ENCODE measurements at places on chromosomes 7 and 10.
A peak's percentile ranks its signal among the peaks of the same experiment; 100 is the strongest.

DNA sequence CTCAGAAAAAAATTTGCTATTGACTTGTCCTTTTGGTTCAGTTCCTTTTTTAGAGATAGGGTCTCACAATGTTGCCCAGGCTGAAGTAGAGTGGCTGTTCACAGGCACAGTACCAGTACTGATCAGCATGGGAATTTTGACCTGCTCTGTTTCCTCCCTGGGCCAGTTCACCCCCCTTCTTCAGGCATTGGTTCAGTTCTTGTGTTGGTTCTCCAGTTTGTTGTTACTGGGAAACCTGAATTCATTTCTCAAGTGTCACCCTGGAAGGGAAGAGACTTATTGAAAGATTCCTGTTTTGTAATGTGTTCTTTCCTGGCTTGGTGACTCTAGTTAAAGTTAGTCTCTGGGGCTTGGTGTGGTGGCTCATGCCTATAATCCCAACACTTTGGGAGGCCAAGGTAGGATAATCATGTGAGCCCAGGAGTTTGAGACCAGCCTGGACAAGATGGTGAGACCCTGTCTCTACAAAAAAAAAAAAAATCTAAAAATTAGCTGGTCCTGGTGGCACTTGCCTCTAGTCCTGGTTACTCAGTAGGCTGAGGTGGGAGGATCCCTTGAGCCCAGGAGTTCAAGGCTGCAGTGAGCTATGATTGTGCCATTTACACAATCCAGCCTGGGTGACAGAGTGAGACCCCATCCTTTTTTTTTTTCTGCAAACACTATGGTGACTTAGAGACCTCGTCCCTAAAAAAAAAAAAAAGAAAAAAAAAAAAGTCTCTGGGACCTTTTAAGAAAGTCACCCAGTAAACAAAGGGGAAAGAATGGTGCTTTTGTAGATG is 52.7 kb downstream of the CNNM2 start:
- DNase-seq = no peak

DNA sequence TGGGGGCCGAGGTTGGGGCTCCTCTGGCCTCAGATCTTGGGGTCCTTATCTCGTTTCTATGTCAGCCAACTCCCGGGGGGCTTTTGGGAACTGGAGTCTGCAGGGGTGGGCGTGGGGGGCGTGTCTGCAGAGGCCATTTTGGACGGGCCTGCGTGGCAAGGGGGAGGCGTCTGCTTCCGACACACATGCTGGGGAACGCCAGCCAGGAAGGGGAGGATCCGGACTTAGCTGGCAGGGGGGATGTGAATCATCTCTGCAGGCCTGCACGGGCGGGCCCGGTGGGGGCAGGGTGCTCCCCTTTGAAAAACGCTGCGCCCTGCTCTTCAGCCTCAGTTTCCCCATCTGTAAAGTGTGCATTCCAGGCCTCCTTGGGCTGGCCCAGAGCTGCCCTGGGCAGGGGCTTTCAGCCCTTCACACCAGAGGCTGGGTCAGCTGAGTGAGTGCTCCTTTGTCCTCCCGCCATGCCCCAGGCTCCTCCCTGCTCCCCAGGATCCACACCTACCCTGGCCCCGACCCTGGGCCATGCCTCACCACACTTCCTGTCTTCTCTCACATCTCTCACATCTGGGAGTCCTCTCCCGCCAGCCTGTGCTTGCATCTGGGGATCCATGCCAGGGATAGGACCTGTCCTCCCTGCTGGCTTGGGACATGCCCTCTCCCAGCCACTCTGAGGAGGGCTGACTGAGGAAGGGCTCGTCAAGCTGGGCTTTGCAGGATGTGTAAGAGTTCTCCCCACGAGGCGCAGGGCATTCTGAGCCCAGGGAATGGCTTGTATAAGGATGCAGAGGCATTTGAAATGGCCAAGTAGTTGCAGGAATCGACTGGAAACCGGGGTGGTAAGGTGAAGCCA is 172.6 kb upstream of the TNRC18 start:
- DNase-seq = peak; percentile 96

- DNase-seq = no peak
These were observed 53.2 kb downstream of the GCC1 start for GRCh38 chr7:127532151-127532550.

DNA sequence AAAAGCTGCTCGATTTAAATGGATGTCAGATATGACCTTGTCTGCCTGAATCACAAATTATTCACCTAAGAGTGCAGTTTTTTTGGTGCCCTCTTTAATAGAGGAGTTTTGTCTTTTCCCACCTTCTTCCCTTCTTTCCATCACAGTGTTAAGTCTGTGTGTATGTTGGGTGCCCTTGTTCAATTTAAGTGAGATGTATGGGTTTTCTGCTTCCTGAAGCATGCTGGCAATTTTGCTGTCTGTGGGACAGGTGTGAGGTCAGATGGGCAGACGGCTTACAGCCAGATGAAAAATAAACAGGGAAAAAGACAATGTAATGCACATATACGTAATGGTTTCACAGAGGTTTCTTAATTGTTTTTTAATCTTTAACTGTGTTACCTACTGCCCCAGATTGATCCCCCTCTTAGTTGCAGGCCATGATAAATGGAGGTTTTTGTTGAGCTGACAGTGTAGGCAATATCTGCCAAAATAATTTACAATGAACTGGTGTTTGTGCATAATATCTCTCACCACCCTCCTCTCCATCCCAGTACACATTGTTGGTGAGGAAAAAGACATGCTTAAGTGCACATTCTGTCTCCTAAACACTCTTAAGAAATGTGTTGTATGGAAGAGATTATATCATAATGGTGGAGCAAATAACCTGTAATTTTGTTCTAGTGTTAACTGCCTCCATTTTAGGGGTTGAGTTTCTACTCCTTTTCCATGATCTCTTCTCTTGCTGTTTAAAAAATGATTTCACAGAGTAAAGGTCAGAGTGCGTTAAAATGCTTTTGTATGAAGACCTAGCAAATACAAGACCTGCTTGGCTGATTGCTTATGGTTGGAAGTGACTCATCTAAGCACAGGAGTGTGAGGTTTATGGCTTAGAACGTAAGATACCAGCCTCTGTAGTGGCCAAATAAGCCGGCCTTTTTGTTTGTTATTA is 123.9 kb downstream of the LRRC4 start:
- no peak for DNase-seq

DNA sequence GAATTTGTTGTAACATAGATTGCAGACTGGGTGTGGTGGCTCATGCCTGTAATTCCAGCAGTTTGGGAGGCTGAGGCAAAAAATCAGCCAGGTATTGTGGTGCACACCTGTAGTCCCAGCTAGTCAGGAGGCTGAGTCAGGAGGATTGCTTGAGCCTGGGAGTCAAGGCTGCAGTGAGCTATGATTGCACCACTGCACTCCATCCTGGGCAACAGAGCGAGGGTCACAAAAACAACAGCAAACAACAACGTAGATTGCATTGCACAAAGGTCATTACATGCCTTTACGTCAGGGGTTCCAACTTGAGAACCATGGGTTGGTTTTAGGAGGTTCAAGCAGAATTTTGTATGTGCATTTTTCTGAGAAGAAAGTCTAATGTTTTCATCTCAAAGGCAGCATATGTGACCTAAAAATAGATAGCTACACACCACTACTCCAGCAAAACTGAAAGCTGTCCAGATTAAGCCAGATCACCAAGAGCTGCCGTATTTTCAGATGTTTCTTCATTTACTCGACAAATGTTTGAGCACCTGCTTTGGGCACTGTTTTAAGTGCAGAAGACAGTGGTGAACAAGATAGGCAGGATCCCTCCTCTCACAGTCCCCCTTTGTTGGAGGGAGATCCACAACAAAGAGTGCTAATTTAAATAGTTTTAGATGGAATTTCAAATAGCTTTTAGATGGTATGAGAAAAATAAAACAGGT is 28.3 kb upstream of the CYP26C1 start:
- DNase-seq = no peak

DNA sequence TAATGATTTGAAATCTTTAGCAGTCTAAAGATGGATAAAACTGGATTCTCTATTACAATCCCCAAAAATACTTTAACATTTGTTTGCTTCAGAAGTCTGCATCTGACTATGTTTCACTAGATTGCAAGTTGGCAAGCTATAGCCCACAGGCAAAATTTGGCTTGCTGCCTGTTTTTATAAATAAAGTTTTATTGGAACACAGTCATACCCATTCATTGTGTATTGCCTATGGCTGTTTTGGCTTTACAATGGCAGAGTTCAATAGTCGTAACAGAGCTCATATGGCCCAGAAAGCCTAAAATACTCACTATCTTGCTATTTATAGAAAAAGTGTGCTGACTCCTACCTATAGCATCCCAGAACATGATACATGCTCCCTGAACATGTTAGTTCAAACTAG is 89.0 kb upstream of the GPR141 start:
- no peak for DNase-seq

GRCh38 chr10:71244431-71245419 is 32.4 kb downstream of the UNC5B start:
- DNase-seq = peak; percentile 92

GRCh38 chr10:109914966-109915365 is 8.3 kb downstream of the XPNPEP1 start:
- DNase-seq = no peak

GRCh38 chr7:31971049-31971667 is 99.0 kb downstream of the PDE1C start:
- DNase-seq = no peak

DNA sequence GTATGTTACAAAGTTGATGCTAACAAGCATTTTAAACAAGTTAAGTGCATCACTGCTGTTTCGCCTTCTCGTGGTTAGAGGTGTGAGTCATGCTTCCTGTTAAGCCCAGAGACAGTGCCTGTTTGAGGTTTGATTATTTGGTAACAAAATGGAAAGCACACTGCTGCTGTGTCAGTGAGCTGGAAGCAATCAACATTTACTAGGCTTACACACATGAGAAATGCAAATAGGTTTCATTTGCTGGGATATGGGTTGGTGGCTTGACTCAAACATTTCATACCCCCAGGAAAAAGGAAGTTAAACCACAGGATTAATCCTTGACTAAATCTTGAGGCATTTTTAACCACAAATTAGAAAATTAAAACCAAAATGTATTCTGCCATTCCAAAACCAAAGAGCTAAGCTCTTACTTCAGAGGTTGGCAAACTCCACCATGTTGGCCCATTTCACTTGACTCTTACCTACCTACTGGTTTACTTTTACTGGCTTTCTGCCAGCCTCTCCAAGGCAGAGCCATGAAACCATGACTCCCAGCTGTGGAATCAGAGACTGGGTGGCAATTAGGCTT is 139.2 kb downstream of the ETV1 start:
- DNase-seq = no peak

DNA sequence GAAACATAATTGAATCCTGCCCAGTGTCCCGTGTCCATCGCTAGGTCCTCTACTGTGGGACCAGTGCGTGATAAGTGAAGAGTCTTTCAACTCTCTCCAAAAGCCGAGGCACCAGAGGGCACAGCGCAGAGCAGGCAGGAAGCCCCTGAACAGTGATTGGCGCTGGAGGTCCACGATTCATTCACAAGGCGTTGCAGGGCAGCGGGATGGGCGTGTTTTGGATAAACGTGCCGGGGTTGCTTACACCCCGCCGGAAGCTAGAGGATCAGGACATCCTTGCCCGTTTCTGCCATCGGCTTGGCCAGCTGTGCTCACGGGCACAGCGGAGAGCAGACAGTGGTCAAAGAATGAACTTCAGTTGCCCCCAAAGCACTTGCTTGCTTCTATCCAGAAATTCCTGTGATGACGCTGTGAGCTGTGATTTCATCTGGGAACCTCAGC is 86.0 kb upstream of the PFKP start:
- no peak for DNase-seq

GRCh38 chr10:6279540-6280267 is 77.0 kb downstream of the PFKFB3 start:
- DNase-seq = no peak

GRCh38 chr7:30433082-30433481 is 45.5 kb downstream of the NOD1 start:
- peak; percentile 60 for DNase-seq

DNA sequence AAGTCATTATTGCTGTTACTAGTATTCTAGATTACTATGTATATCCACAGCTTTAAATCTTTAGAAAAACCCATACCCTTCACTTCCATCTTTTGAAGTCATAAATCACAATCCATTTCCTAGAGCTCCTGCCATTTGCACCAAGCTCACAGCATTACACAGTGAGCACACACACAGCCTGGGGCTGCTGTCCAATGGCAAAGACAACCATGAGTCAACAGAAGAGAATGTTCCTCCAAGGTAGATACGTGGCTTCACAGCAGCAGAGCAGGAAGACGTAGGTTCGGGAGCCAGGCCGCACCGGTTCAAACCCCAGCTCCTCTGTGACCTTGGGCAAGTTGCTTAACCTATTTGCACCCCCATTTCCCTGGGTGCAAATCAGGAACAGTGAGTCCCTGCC is 234.6 kb downstream of the DIP2C start:
- DNase-seq = peak; percentile 41

DNA sequence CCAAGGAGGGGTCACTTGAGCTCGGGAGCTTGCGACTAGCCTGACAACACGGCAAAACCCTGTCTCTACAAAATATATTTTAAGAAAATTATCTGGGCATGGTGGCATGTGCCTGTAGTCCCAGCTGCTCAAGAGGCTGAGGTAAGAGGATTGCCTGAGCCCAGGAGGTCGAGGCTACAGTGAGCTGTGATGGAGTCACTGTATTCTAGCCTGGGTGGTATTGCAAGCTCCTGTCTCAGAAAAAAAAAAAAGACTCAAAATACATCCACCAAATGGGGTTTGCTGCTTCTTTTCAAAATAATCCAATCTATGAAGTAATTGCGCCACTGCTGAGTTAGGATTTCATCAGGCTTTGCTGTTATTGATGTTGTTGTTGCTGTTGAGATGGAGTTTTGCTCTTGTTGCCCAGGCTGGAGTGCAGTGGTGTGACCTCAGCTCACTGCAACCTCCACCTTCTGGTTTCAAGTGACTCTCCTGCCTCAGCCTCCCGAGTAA is 11.1 kb upstream of the VIM start:
- DNase-seq = no peak

DNA sequence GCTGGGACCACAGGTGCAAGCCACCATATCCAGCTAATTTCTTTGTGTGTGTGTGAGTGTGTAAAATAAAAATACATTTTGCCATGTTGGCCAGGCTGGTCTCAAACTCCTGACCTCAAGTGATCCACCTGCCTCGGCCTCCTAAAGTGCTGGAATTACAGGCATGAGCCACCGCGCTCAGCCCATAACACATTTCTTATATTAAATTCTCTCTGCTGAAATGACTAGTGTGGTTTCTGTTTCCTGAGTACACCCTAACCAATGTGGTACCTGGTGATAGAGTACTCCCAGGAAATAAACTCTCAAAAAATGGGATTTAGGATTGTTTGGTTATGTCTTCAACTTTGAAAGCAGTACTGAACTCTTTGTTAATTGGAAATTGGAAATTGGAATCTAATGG is 19.4 kb upstream of the FHIP2A start:
- no peak for DNase-seq

DNA sequence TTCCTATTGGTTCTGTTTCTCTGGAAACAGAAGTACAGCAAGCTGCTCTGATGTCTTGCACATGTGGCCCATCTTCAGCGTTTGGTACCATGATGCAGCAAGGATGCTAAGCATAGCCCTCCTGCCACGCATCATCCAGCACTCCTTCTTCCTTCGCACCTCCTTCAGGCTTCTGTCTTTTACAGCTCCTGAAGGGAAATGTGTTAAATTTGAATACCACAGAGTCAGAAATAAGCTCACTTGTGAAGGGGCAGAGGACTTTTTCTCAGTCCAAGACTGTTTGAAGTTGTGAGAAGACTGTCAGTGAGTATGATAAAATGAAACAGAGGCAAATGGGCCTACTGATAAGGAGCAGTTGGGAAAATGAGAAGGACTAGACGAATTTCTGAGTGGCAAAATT is 20.7 kb downstream of the TSPAN13 start:
- DNase-seq = no peak

All from right hindlimb (tissue), 1 donor.